ENCODE measurements at places on chromosomes 5 and 9. TPM values are rescaled to one million over a fixed set of nuclear protein-coding genes. Genes with fewer than 3 reads are reported as not detected.

The SV2C gene
- total RNA-seq: 0.32 TPM

GRCh38 chr5:83780699-83781350 is 60.2 kb upstream of the HAPLN1 start:
- DNase-seq: no peak
- no peak overlapping the region for H3K4me3 ChIP-seq
- H3K27ac ChIP-seq: no peak overlapping the region
- no peaks in the 10 kb centered on the region for H3K36me3 ChIP-seq

The LCN2 gene
- not detected for total RNA-seq

GRCh38 chr5:60668686-60669304 is 31.2 kb downstream of the DEPDC1B start:
- no peak overlapping the region for H3K4me3 ChIP-seq
- no peaks in the 10 kb centered on the region for H3K27me3 ChIP-seq
- no peak overlapping the region for H3K27ac ChIP-seq
- no peak for DNase-seq
- peaks cover 1% of the 10 kb centered on the region for H3K4me1 ChIP-seq
- H3K36me3 ChIP-seq: peaks cover 8% of the 10 kb centered on the region

- H3K4me3 ChIP-seq: no peak overlapping the region
- no peak overlapping the region for H3K27ac ChIP-seq
- H3K36me3 ChIP-seq: peaks cover 31% of the 10 kb centered on the region
- H3K27me3 ChIP-seq: no peaks in the 10 kb centered on the region
- H3K4me1 ChIP-seq: peaks cover 7% of the 10 kb centered on the region
These were observed 58.0 kb downstream of the ANXA2R start for GRCh38 chr5:42982107-42982622.

The TIMD4 gene
- total RNA-seq: 5.5 TPM

GRCh38 chr9:128160603-128160987 is 530 bp downstream of the BBLN start:
- H3K27me3 ChIP-seq: no peaks in the 10 kb centered on the region
- H3K27ac ChIP-seq: peak overlapping the region; percentile 79
- peaks cover 26% of the 10 kb centered on the region for H3K36me3 ChIP-seq
- H3K4me3 ChIP-seq: peak overlapping the region; percentile 81

The RNF145 gene
- total RNA-seq: 113 TPM

- H3K27me3 ChIP-seq: peaks cover 11% of the 10 kb centered on the region
- DNase-seq: no peak
- no peak overlapping the region for H3K4me3 ChIP-seq
- no peaks in the 10 kb centered on the region for H3K4me1 ChIP-seq
These were observed 54.2 kb upstream of the IRX4 start for GRCh38 chr5:1936901-1937300.

DNA sequence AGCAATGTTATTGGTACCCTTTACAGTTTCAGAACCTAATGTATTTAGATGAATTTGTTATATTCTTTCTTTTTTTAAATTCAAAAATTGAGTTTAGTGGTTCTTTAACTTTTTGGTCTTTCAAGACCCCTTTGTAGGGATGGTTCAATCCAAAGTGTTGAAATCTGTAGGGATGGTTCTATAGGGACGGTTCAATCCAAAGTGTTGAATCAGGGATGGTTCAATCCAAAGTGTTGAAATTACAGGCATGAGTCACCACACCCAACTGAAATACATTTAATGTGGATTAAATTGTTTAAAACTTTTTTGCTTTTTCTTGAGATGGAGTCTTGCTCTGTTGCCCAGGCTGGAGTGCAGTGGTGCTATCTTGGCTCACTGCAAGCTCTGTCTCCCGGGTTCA is 30.6 kb downstream of the SNX2 start:
- no peaks in the 10 kb centered on the region for H3K27me3 ChIP-seq
- DNase-seq: no peak
- peaks cover 33% of the 10 kb centered on the region for H3K36me3 ChIP-seq

DNA sequence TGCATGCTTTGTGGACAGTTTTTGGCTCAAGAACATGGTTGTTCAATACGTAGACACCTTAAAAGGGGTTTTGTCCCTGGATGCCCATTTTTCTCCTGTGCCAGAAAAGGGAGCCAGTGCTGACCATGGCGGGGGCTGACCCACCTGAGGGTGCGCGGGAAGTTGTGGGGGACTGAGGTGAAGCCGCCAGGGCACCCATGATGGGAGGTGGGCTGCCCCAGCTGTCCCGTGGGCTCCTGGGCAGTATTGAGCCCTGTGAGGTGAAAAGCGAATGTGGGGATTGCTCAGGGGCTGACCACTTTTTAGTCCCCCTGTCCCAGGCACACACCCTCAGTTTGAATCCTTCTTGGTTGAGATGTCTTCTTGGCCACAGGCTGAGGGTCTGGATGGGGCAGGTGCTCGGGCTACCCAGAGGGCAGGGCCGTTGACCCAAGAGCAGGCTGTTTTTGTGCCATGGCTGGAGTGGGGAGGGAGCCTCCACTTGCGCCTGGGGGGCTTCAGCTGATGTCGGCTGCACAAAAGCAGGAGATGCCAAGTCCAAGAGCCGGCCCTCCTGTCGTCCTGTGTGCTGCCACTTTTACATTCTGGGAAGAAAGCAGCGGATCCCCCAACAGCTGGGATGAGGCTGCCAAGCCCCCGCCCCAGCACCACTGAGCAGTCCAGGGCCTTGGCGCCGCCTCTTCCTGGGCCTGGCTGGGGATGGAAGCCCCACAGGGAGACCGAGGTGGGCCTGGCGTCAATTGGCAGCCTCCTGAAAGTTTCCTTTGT is 120.1 kb downstream of the WNK2 start:
- no peak for DNase-seq
- H3K36me3 ChIP-seq: no peaks in the 10 kb centered on the region
- no peaks in the 10 kb centered on the region for H3K27me3 ChIP-seq
- no peak overlapping the region for H3K4me3 ChIP-seq
- no peaks in the 10 kb centered on the region for H3K4me1 ChIP-seq

The C5 gene
- 0.82 TPM for total RNA-seq

- H3K4me1 ChIP-seq: no peaks in the 10 kb centered on the region
- no peaks in the 10 kb centered on the region for H3K36me3 ChIP-seq
- no peak for DNase-seq
- no peak overlapping the region for H3K4me3 ChIP-seq
These were observed 140.2 kb upstream of the SGCD start for GRCh38 chr5:156186760-156187159.

DNA sequence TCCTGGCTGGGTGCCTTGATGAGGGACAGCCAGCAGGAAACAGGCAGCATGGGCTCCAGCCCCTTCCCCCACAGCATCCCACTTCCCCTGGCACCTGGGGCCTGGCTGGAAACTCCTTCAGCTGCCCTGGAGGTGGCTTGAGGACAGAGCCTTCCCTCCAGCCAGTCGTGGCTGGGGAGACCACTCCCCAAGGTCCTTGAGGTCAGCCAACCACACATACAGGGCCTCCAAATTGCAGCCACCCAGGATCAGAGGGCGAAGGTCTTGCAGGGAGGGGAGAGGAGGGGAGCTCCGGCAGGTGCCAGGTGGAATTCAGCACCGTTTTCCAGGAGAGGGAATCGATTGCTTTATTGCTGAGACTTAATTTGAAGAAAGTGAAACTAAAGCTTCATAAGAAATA is 280.4 kb downstream of the PBX3 start:
- H3K27me3 ChIP-seq: no peaks in the 10 kb centered on the region
- H3K4me1 ChIP-seq: no peaks in the 10 kb centered on the region
- DNase-seq: no peak
- no peak overlapping the region for H3K27ac ChIP-seq
- H3K36me3 ChIP-seq: no peaks in the 10 kb centered on the region

- H3K36me3 ChIP-seq: no peaks in the 10 kb centered on the region
- H3K4me1 ChIP-seq: no peaks in the 10 kb centered on the region
- DNase-seq: no peak
- no peak overlapping the region for H3K4me3 ChIP-seq
- no peak overlapping the region for H3K27ac ChIP-seq
These were observed 317.6 kb upstream of the TRPC7 start for GRCh38 chr5:136682986-136683385.

- no peak for DNase-seq
- H3K27ac ChIP-seq: no peak overlapping the region
- H3K4me1 ChIP-seq: peaks cover 6% of the 10 kb centered on the region
These were observed 706.6 kb upstream of the RGMB start for GRCh38 chr5:98066910-98067309.

DNA sequence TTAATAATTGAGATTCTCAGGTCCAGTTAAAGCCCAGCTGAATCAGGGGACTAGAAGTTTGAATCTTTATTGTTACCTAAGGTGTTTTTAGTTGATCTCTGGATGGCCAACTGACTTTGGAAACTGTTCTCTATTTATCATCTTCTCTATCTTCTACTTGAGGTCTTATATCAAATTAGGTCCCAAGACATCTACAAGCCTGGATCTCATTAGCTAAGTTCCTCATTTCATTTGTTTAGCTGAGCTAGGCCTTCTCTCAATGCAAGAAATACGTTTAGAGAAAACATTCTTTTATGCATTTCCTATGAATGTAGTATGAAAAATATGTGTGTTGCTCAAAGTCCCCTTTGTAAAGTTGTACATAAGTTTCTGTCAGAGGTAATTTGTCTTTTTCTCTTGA is 196.6 kb downstream of the PTTG1 start:
- no peak overlapping the region for H3K4me3 ChIP-seq
- no peak overlapping the region for H3K27ac ChIP-seq
- no peaks in the 10 kb centered on the region for H3K4me1 ChIP-seq
- no peak for DNase-seq
- no peaks in the 10 kb centered on the region for H3K36me3 ChIP-seq

DNA sequence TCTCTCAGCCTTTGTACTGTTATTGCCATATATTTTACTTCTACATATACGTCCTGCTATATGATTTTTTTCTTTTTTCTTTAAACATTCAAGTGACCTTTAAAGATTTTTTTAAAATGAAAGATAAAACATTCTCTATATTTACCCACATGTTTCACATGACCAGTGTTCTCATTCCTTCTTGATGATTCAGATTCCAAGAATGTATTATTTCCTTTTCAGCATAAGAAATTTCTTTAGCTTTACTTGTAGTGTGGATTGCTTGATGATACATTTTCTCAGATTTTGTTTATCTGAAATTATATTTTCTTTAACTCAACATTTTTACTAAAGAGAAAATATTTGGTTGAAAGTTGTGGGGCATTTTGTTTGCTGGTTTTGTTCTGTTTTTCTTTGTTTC is 792.1 kb downstream of the BRINP1 start:
- no peak for DNase-seq
- no peaks in the 10 kb centered on the region for H3K4me1 ChIP-seq
- no peaks in the 10 kb centered on the region for H3K27me3 ChIP-seq
- no peaks in the 10 kb centered on the region for H3K36me3 ChIP-seq
- no peak overlapping the region for H3K27ac ChIP-seq

- H3K4me3 ChIP-seq: no peak overlapping the region
- H3K4me1 ChIP-seq: peaks cover 2% of the 10 kb centered on the region
- no peak overlapping the region for H3K27ac ChIP-seq
- DNase-seq: no peak
These were observed 2.6 kb upstream of the UBE2QL1 start for GRCh38 chr5:6446042-6446441.

- no peak overlapping the region for H3K27ac ChIP-seq
- no peak overlapping the region for H3K4me3 ChIP-seq
- peaks cover 37% of the 10 kb centered on the region for H3K27me3 ChIP-seq
- H3K4me1 ChIP-seq: no peaks in the 10 kb centered on the region
These were observed 30.2 kb upstream of the NRG2 start for GRCh38 chr5:140073296-140073695.

The PCDH1 gene
- total RNA-seq: not detected

The ZNF879 gene
- total RNA-seq: 2.3 TPM

The NSUN2 gene
- 124 TPM for total RNA-seq

- peaks cover 3% of the 10 kb centered on the region for H3K27me3 ChIP-seq
- peaks cover 4% of the 10 kb centered on the region for H3K4me1 ChIP-seq
- no peak overlapping the region for H3K4me3 ChIP-seq
These were observed 138.8 kb downstream of the PCSK1 start for GRCh38 chr5:96293966-96294883.

GRCh38 chr5:89595056-89595455 is 712.1 kb upstream of the MEF2C start:
- no peaks in the 10 kb centered on the region for H3K27me3 ChIP-seq
- no peak overlapping the region for H3K4me3 ChIP-seq
- DNase-seq: no peak
- H3K4me1 ChIP-seq: no peaks in the 10 kb centered on the region

GRCh38 chr9:116494815-116495634 is 192.1 kb upstream of the TRIM32 start:
- H3K36me3 ChIP-seq: no peaks in the 10 kb centered on the region
- peak; percentile 8 for DNase-seq
- no peaks in the 10 kb centered on the region for H3K27me3 ChIP-seq

GRCh38 chr9:70000469-70000868 is 43.2 kb upstream of the MAMDC2 start:
- H3K27ac ChIP-seq: no peak overlapping the region
- no peak overlapping the region for H3K4me3 ChIP-seq
- peaks cover 7% of the 10 kb centered on the region for H3K27me3 ChIP-seq
- no peaks in the 10 kb centered on the region for H3K4me1 ChIP-seq

DNA sequence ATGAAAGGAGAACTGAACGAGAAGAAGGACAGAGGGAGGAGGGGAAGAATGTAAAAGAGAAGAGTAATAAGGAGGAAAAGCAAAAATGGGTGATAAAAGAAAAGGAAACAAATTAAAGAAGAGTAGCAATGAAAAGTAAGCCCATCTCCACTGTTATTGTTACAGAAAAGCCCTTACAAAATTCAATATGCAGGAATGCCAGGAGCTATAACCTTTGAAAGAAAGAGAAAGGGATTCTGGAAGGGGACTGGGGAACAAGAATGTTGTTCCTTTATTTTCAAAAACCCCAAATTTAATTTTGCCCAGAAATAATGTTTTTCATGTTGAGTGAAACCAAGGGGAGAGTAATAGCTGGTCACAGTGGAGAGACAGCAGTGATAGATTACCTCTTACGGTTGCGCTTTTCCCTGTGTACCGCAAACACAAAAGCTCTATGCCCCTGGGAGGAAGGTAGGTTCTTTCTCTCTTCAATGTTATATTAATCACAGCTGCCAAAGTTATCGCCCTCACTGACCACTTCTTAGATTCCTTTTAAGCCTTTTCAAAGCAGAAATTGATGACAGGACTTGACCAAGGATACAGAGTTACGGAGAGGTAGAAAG is 86.7 kb downstream of the BRINP1 start:
- no peak for DNase-seq
- peaks cover 5% of the 10 kb centered on the region for H3K27me3 ChIP-seq
- H3K4me3 ChIP-seq: no peak overlapping the region
- no peaks in the 10 kb centered on the region for H3K4me1 ChIP-seq

DNA sequence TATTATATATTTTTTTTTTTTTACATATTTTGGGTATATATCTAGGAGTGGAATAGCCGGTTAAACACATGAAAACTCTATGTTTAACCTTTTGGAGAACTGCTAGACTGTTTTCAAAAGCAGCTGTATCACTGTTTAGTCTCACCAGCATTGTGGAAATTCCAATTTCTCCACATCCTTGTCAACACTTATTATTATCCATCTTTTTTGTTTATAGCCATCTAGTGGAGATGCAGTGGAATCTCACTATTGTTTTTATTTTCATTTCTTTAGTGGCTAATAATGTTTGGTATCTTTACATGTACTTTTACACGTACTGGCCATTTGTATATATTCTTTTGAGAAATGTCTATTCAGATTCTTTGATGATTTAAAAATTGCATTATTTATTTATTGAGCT is 22.7 kb upstream of the CCDC180 start:
- DNase-seq: no peak
- H3K4me3 ChIP-seq: no peak overlapping the region
- no peak overlapping the region for H3K27ac ChIP-seq
- no peaks in the 10 kb centered on the region for H3K27me3 ChIP-seq

The CARTPT gene
- total RNA-seq: not detected

The ZNF883 gene
- total RNA-seq: 0.16 TPM
